ENCODE measurements at places on chromosomes 1 and 21. TPM values are rescaled to one million over a fixed set of nuclear protein-coding genes. Genes with fewer than 3 reads are reported as not detected.

The CD244 gene
- total RNA-seq: 0.21 TPM

The CCDC24 gene
- 2.1 TPM for total RNA-seq

The FCRL1 gene
- total RNA-seq: not detected

GRCh38 chr1:26047278-26047874, 1.5 kb upstream of the SLC30A2 start:
- peaks cover 73% of the 10 kb centered on the region for H3K27me3 ChIP-seq
- no peaks in the 10 kb centered on the region for H3K36me3 ChIP-seq
- no peaks in the 10 kb centered on the region for H3K4me1 ChIP-seq

All from activated T-helper 2 cell treated with anti-CD3 and anti-CD28 coated beads, Interferon-gamma antibody, Interleukin-2, Interleukin-4, amounts not matched to agents 10 μg/mL and 5 μg/mL and 100 μg/mL, durations not matched to agents 14 hours and 24 hours and 36 hours (primary cell).